ENCODE measurements at places on chromosomes 5 and 9.

DNA sequence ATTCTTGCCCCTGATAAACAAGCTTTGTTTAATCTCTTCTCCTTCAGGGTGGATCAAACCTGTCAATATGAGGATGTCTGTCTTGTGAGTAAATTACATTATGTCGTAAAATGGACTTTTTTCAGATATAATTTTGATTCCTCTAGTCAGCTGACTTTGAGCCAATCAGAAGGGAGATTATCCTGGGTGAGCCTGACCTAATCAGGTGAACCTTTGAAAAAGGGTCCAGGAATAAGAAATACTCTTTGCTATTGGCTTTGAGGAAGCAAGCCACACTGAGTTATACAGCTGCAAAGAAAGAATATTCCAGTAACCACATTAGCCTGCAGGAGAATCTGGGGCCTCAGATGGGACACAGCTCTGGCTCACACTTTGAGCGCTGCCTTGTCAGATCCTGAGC lies 304.3 kb upstream of the ARRDC3 start:
- no peak for DNase-seq

GRCh38 chr5:93810780-93811179 lies 69.4 kb upstream of the POU5F2 start:
- DNase-seq: no peak

DNA sequence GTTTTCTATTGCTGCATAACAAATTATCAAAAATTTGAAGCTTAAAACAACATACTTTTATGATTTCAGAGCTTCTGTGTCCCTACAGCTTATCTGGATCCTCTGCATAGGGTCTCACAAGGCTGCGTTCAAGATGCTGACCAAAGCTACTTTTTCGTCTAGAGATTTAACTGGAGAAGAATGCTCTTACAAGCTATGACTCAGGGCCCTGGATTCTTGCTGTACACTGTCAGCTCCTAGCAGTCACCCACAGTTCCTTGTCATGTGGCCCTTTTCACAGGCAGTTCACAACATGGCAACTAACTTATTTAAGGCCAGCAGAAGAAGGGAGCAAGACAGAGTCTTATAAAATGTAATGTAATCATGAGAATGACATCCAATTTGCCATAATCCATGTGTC lies 70.8 kb upstream of the FAM174A start:
- DNase-seq: no peak

GRCh38 chr9:112764344-112764743 lies 13.8 kb downstream of the SNX30 start:
- no peak for DNase-seq

DNA sequence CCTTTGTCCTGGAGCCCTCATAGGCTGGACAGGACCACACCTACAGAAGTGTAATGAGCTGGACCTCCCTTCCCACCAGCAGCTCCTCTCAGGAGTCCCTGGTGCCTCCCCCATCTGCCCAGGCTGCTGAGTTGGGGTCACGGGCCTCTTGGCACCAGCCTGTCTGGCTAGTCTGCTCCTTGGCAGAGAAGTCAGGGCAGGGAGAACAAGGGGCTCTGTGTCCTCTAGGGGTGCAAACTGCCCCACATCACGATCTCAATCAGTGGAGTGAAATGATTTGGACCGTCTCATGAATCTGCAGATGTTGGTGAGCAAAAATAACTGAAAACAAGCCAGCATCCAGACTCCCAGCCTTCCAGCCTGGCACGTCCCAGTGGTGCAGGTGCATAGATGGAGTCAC lies 14.9 kb upstream of the GFPT2 start:
- no peak for DNase-seq

GRCh38 chr5:142832263-142832662 lies 62.1 kb downstream of the ARHGAP26 start:
- DNase-seq: no peak

DNA sequence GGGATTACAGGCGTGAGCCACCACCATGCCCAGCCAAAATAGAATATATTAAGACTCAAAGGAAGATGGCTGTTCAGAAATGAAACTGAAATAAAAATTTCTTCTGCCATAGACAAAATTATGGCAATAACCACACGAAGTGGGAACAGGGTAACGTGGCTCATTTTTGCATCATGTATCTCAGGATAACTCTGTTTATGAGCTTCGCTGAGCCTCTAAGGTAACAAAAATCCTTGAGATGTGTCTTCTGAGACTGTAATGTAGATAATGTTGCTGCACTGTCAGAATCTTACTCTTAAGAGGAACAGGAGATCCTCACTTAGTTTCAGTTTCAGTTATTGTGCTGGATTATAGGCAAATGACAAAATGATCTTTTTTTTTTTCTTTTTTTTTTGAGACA lies 153.8 kb downstream of the GOLPH3 start:
- DNase-seq: peak; percentile 16

GRCh38 chr9:6927838-6928237 lies 170.1 kb downstream of the KDM4C start:
- no peak for DNase-seq

GRCh38 chr9:11142965-11143738 lies 530.4 kb upstream of the PTPRD start:
- DNase-seq: no peak

DNA sequence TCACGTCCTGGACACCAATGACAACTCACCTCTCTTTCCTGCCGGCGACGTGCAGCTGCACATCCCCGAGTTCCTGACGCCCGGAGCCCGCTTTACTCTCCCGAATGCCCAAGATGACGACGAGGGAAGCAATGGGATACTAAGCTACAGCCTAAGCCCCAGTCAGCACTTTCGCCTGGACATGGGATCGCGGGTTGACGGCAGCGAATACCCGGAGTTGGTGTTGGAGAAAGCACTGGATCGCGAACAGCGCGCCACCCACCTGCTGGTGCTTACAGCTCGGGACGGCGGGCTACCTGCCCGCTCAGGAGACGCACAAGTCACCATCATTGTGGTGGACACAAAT lies 1.1 kb downstream of the PCDHAC1 start:
- DNase-seq: no peak
